Mammary epithelial cell (primary cell): ENCODE measurements at places on chromosomes 6 and 20. TPM values are rescaled to one million over a fixed set of nuclear protein-coding genes. Genes with fewer than 3 reads are reported as not detected.

ARMH2 gene
- not detected for total RNA-seq

BMP6 gene
- 1.2 and 1.7 TPM in 2 replicates for total RNA-seq

ADGB gene
- total RNA-seq: not detected

ZNF334 gene
- 1.1 and 1.2 TPM in 2 replicates for total RNA-seq
